ENCODE measurements at places on chromosomes 5 and 9.

- DNase-seq, result no peak
These were observed 39.6 kb downstream of the RXRA start for GRCh38 chr9:134365791-134366222.

DNA sequence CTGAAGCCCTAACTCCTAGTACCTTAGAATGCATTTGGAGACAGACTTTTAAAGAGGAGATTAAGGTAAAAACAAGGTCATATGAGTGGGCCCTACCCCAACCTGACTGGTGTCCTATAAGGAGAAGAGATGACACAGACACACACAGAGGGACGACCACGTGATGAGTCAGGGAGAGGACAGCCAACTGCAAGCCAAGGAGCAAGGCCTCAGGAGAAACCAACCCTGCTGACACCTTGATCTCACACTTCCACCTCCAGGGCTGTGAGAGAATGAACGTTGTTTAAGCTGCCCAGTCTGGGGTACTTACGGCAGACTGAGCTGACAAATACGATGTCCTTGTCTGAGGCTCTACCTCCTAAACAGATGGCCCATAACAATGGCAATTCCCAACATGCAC, 93.6 kb downstream of the ROR2 start:
- no peak for DNase-seq

DNA sequence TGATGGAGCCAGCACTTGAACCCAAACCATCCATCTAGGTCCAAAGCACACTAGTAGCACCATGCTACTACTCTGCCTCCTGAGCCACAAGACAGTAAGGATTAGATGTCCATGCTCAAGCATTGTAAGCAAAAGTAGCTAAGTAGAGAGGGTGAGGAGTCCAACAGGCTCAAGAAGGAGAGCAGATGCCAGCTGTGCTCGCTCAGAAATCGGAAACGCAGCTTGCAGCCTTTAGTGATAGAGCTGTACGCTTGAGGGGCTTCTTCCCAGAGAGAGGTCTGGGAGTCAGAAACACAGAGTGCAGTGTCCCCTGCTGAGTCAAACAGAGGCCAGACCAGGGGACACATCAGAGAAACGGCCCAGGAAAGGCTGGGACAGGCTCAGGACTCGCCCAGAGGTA, 32.7 kb upstream of the GABRP start:
- DNase-seq, result no peak

DNA sequence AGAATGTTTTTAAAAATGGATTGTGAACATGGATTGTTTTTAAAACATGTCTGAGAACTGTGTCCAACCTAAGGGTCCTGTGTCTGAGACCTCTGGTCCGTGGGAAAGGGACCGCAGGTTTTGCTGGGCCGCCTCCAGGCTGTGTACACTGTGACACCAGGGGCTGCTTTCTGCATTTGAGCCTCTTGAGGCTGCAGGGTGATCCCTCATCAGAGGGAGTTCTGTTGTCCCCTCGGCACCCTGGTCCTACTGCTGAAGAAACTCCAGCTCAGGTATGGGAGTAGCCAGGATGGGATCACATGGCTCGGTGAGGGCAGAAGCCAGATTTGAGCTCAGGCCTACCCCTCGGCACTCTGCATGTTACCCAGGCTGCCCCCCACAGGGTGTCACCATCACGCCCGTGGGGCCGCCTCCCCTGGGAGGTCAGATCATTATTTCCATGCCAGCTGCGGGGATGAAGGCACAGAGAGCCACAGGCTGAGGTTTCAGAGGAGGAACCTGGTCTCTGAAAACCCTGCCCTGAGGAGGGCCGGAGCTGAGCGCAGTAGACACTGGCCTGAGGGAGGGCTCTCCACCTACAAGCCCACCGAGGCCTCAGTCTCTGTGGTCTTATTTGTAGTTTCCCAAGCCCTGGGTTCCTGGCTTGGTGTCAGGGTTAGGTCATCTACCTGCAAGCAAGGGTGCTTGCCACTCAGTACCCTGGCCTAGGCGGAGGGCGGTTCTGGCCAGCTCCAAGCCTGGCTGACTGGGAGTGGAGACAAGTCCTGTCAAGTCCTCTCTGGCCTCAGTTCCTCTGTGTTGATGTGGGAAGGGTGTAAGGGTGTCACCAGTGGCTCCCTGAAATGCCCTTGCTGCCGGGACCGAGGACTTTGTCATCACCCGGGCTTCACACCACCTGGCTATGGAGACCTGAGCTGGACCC, 2.8 kb downstream of the PRR7 start:
- DNase-seq, result no peak

DNA sequence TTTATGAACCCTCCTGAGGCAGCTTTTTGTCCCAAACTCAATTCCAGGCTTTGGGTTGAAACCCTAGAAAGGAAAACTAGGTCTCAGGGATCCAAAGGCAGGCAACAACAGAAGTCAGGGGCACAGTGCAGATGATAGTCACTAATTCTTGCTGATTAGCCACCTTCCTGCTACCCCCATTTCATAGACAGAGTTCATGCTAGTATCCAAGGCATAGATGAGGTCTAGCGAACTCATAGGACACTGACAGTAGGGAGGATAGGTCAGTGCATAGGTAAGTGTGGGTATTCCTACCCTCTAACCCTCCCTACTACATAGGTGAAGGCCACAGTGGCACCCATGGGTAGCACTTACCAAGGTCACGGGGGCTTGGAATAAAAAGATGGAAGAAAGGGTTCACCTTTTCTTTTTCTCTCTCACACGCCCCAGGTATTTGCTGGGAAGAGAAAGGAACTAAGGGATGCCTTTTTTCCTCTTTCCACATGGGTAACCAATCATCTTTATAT, 86.2 kb downstream of the SLC25A46 start:
- no peak for DNase-seq

GRCh38 chr5:112865128-112865527, 4.0 kb downstream of the SRP19 start:
- no peak for DNase-seq

GRCh38 chr9:134870301-134870694, 10.3 kb upstream of the FCN2 start:
- no peak for DNase-seq

DNA sequence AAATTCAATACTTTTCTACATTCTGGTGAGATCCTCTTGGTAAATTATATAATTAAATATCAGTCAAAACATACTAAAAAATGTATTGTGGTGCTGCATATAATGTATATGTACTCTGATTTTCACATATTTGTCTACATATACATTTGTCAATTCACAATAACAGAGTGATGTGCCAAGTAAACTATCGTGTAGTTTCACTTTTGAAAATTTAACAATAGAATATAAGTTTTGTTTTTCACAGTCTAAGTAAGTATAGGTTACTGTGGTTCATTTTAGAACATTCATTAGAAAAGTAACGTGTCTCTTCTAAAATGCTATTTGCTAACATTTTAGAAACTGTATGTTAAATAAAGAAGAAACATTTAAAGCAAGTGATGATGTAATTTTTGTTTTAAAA, 73.6 kb downstream of the NR3C1 start:
- DNase-seq, result no peak

DNA sequence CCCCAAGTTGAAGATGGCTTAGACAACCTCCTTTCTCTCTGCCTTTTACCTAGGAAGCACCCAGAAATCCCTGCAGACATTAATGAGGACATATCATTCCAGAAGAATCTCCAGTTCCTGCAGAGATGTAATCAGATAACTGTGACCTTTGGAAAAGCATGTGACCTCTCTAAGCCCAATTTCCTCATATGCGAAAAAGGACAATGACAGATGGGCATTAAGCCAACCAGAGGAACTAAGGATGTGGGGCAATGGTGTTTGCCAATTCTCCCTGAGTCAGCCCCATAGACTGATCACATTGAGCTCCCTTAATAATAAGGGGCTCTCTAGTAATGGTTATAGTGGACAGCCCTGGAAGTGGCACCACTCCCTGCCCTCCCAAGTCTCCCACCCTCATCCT, 10.1 kb upstream of the FOXI1 start:
- DNase-seq, result no peak

GRCh38 chr9:74662674-74663073, 165.5 kb downstream of the RORB start:
- DNase-seq, result no peak

DNA sequence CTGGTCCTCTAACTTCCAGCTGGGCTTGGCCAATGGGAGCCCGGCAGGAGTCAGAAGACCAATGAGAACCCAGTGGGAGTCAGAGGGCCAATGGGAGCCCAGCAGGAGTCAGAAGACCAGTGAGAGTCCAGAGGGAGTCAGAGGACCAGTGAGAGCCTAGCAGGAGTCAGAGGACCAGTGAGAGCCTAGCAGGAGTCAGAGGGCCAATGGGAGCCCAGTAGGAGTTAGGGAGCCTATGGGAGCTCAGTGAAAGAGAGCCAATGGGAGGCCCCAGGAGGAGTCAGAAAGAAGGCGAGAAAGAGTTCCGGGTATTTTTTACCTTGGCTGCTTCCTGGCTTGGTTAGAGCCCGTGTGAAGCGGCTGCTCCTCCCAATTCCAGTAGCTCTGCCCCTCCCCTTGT, 191.0 kb downstream of the GABBR2 start:
- no peak for DNase-seq

GRCh38 chr5:174326372-174326771, 280.9 kb downstream of the NSG2 start:
- DNase-seq, result no peak

- no peak for DNase-seq
These were observed 32.9 kb downstream of the NDST1 start for GRCh38 chr5:150540615-150541396.

DNA sequence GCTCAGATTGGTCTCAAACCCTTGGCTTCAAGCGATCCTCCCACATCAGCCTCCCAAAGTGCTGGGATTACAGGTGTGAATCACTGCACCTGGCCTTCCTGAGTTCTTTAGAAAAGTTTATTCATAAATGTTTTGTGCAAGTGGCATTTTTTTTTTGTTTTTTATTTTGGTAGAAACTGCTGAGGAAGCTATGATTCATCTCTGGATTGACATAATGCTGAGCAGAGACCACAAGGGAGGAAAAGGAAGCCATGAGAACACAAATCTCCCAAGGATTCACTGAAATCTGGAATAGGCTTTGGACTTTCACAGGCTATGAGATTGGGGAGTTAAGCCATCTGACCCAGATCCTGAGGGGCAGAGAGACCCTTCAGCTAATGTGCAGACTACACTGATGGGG, 3.4 kb upstream of the SLC46A2 start:
- no peak for DNase-seq

DNA sequence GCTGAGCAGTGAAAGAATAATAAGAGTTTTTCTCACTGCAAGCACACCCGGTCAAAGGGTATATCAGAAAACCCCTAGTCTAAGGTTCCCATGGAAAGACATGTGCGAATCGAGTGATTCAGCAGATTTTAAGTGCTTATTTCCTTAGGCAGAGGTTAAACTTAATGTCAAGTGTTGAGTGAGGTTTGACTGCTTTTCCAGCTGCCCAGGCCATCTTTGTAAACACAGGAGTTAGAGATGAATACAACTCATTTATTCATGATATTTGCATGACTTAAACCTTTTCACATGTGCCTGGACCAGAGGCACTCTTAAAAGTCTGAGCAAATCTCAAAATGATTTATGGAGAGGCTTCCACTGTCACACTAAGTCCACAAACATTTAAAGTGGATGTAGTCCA, 137.8 kb upstream of the RGMB start:
- no peak for DNase-seq

- no peak for DNase-seq
These were observed at the start of gene BASP1 for GRCh38 chr5:17217493-17218352. TSS of gene BASP1 (plus strand) at chr5:17217631. CDS start at chr5:17275217, 57,586 bp downstream.

- no peak for DNase-seq
These were observed 412.8 kb downstream of the TLE4 start for GRCh38 chr9:79984429-79985067.
